NK-92 treated with Interleukin-12 subunit alpha and Interleukin-12 subunit beta, amount 100 ng/mL, for 24 hours (cell line): ENCODE measurements at places on chromosomes 3 and 15.

DNA sequence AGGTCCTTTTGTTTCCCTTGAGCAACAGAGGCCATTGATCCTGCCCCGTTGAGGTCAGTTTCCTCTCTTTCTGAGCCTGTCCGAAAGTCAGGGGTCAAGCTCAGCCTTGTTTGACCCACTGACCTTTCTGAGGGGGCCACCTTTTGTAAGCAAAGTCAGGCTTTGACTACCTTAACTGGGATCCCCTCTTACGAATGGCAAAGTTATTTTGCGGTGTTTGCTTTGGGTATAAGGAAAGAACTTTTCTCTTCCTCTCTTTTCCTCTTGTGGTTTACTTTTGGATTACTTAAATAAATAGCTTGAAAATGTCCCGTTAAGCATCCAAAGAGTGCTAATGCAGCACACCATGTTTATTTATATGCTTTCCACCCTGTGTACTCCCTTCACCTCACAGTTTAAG is 340.6 kb downstream of the THSD4 start:
- no peak for DNase-seq

DNA sequence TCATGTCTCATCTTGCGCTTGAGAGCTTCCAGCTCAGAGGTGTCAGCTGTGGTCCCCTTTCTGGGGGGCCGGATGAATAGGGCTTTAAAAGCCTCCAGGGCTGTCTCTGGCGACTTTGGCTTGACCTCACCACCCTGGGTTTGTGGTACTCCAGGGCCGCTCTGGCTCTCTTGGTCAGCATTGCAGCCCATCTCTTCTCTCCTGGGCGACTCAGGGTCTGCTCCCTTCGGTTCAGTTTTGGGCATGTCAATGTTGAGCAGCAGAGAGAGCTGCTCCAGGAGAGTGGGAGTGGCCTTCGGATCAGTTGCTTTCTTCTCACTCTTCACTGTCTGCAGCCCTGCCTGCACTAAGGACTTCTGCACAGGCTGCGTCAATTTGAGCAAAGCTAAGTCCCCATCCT is 127.9 kb downstream of the FMN1 start:
- DNase-seq: no peak

DNA sequence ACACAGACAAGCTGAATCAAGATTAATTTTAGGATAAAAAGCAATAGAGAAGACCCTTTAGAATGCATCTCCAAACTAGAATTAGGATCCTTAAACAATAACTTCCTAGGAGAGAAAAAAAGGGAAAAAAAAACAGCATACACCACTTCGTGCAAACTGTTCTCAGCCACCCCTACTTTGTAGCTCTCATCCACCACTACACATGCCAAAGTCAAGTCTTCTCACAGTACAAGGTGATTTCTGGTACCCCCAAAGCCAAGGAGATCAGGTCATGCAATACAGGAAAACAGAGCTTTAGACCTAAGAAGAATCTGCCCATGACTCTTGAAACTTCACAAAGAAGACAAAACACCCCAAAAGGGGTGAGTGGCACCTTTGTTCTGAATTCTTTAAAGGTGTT is 166.9 kb downstream of the SUCNR1 start:
- no peak for DNase-seq

- no peak for DNase-seq
These were observed 76.9 kb upstream of the RGMA start for GRCh38 chr15:93165734-93166470.

- no peak for DNase-seq
These were observed 109.5 kb upstream of the PLXNA1 start for GRCh38 chr3:126873416-126873815.

GRCh38 chr15:47288794-47289193 is 428.5 kb upstream of the SEMA6D start:
- no peak for DNase-seq

DNA sequence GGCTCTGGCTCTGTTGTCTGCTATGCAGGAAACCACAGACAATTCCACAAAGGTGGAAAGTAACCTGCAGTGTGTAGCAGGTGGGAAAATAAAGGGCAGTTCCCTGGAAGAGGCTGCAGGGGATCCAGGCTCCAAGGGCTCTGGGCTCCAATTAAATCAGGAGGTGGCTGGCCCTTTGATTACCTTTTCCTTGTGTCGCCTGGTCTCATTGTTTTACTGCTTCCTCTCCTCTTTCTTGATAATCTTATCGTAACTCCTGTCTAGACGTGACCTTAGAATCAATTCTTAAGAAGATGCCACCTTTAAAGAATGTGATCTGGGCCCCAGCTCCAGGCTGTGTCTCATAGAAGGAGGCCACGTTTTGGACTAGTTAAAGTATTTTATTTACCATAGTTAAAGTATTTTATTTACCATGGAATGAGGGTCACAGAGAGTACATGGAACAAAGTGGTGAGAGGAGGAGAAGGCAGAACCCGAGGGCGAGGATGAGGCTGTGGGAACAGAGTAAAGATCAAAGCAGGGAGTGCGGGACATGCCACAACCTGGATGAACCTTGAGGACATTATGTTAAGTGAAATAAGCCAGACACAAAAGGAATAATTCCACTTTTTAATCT is 237.5 kb upstream of the STT3B start:
- no peak for DNase-seq
